ENCODE measurements at places on chromosomes 4 and X.

DNA sequence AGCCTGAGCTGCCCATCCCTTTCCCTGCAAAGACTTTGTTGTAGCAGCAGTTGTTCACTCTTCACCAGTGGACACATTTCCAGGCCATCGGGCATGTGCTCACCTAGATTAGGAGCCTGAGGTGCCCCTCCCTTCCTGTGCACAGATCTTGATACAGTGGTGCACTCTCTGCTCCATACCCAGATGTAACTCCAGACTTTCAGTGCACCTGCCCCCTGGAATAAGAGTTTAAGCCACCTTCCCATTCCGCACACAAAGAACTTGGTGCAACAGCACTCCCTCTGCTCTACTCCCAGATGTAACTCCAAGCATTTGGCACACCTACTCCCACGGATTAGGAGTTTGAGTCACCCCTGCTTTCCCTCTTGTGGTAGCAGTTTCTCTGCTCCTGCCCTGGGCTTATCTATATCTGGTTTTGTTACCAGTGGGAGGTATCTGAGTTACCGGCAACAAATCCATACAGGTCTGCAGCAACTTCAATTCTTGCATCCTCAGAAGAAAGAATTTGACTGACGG lies 36.0 kb upstream of the PLK4 start:
- no peak for DNase-seq

- DNase-seq: no peak
Observed at GRCh38 chr4:16801356-16801755, 97.1 kb downstream of the LDB2 start.

GRCh38 chr4:38099020-38099600 lies 138.9 kb downstream of the PTTG2 start:
- no peak for DNase-seq

DNA sequence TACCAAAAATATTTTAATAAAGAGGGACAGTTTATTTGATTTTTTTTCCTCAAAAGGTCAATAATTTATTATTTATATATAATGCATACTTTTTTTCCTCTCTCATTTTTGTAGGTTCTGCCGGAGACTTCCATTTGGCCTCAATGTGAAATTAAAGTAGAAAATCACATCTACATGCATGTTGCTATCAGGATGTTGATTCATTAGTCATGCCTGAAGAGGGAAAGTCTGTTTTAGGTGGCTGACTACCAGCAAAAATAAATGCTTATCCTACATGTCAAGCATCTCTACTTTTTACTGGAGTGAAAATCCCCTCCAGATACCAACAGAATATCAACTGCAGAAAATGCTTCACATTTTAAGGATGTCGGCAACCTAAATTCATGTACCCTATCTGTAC lies 41.5 kb downstream of the KIAA0232 start:
- DNase-seq: no peak

- DNase-seq: no peak
Observed at GRCh38 chr4:41396214-41396613, 139.5 kb downstream of the UCHL1 start.

GRCh38 chr4:4462970-4463369 lies 76.1 kb downstream of the NSG1 start:
- DNase-seq: no peak

DNA sequence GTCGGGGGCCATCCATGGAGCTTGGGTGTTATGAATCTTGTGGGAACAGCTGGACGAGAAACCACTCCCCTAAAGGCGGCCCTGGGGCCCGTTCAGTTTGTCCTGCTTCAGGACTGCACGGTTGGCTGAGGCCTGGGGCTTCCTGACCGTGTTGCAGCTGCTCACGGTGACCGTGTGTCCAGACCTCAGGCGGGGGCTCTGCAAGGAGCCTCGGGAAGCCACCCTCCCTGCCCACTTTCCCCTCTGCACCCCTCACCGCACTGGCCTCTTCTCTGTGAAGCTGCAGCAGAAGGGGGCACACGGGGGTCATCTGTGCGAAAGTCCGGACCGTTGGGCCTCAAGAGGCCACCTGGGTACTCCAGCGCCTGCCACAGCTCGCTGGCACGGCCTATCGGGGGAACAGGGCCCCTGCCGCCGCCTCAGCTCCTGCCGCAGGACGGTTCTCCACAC lies 29.4 kb downstream of the UVSSA start:
- DNase-seq: no peak

Data from CD8-positive, alpha-beta memory T cell (primary cell).